ENCODE measurements at places on chromosomes 1 and 21.
A peak's percentile ranks its signal among the peaks of the same experiment; 100 is the strongest.

DNA sequence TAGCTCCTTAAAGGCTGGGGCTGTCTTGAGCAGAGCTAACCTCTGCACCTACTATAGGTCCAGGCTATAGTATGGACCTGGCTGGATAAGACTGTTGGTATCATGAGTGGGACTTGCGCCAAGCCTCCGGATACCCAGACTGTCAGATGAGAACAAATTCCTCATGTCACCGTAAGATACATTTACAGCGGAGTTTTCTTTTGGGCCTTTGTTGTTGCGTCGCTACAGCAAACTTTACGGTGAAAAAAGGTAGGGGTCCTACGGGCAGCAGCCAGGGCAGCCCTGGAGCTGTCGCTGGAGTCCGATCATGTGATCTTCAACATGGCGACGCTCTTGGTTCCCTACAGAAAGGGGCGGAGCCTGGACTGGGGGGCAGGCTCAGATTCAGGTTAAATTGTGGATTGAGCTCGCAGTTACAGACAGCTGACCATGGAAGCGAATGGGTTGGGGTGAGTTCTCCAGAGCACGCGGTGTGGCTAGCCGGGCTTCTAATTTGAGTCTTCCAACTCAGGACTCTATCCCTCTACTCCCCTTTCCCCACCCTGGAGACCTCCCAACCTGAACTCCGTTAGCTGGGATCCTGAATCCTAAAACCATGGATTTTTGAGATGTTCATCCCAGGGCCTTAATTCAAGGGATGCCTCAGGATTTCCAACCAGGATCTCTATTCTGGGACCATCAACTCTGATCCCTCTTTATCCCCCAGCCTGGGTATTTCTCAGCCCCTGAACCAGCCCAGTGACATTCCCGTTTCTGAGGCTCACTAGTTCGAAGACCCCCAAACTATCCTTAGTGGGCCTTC, at the start of gene UROD:
Gene UROD (plus strand): TSS at position 418 of the 802 bp plus-strand sequence. CDS start 12 bp downstream, at position 430.
- DNase-seq = peak; percentile 58

DNA sequence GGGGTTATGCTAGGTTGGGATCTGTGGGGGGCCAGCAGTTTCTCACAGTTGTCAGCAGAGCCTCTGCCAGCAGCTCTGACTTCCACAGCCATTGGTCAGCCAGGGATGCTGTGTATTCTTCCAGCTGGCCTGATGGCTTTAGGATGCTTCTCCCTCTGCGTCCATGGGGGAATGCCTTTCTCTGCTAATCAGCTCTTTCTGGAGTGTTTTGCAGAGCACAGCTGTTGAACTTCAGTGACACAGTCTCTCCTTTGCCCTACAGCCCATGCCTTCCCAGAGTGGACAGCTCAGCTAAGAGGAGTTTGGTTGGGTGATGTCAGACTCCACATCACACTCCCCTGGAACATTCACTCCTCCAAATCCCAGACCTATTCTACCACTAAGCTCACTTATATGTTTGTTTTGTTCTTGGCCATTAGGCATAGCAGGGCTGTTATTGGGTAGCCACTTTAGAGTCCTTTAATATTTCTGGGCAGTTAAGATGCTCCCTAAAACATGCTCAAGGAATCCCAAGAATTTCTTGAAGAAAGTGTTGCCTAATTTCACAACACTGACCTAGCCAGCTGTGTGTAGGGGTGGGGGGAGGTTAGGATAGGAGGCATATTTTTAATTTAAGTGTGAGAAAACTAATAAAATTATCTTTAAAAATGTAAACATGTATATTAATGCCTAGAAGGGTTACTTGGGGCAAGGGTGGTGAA, 75.3 kb upstream of the KIAA0040 start:
- DNase-seq = no peak

- no peak for DNase-seq
Measured at GRCh38 chr1:206657751-206658150, 22.4 kb downstream of the DYRK3 start.

GRCh38 chr1:197807216-197807615, 31.9 kb upstream of the DENND1B start:
- no peak for DNase-seq

DNA sequence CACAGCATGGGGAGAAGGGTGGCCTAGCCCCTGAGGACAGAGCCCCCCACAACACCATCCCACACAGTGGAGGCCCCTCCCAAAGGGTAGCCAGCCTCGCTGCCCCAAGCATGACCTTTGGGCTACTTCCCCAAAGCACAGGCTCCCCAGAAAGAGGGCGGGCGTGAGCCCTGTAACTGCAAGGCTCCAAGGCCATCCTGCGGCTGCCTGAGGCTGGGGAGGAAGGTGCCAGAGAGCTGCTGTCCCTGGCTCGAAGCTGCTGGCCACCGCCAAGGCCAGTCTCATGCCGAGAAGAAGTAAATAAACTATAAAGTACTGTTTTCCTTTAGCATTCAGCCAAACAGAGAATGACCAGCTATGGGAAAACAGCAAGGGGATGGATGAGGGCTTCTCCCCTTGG, 27.5 kb downstream of the UBASH3A start:
- DNase-seq = no peak

GRCh38 chr1:92749024-92749634, 35.8 kb downstream of the EVI5 start:
- DNase-seq = no peak

GRCh38 chr21:27448960-27449359, 482.1 kb upstream of the ADAMTS5 start:
- no peak for DNase-seq

DNA sequence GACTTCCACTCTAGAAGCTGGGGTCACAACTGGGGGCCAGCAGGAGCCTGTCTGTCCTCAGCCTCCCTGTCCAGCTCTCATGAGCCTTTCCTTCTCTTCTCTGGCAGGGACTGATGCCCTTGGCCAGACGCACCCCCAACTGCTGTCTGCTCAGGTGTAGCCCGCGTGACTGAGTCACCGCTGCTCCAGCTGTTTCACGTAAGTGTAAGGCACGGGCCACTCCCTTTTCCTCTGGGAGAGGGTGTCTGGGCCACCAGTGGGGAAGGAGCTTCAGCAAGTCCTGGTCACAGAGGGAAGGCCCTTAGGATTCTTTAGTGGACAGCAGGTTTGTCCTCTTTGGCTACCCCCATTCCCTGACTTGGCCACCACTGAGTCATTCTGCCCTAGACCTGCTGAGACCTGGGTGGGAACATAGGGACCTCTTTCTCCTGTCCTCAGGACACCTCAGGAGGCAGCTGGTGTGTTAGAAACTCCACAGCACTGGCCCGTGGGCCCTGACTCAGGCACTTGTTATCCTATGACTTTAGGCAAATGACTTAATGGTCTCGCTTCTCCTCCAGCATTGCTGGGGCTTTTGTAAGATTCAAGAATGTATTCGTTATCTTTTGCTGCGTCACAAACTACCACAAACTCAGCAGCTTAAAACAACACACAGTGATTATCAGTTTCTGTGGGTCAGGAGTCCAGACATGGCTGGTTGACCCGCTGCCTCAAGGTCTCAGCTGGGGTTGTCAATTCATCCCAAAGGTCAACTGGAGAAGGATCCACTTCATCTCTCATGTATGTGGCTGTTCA, 64.8 kb downstream of the FAM163A start:
- no peak for DNase-seq

DNA sequence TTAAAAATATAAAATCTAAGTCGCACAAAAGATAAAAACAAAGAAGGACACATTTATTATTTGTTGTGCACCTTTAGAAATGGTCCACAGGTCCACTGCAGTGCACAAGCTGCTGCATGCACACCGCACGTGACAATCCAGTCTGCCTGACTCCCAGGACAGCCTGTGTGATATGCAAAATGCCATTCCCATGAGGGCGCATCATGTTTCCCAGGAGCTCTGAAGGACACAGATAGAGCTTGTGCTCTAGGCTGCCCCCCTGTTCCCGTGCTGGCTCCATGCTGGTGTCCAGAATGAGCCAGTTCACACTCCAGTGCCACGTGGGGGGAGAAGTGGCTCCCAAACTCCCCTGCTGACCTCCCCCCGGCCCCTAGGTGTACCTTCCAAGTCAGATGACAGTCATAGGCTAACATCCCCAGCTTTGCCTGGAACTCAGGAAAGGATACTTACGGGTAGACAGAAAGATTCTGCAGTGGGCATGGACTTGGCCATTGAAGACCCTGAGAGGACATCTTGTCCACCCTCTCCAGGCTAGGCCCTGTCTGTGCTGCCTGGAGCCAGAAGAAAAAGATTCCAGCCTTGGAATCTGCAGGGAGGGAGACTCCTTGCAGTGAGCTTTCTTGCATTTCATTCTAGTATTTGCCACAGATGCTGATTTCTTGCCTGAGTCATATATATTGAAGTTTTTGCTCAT, 26.3 kb downstream of the RAB7B start:
- no peak for DNase-seq

DNA sequence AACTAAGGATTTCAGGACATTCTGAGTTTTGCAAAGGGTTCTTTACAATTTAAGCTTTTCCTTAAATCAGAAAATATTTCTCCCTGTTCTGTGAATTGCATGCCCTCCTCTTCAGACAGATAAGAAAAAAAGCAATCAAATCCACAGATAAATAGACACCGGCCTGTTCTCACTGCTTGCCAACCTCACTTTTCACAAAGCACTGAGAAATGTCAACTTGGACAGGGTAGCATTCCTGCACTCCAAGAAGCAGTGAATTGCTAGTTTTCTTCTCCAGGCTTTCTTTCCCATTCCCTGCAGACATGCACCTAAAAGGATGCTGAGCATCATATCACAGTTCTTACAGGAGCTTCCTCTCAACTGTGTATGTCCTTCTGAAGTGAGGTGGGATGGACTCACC, 226.0 kb downstream of the CHRM3 start:
- DNase-seq = no peak

- no peak for DNase-seq
Measured at GRCh38 chr1:62029704-62030103, 164.9 kb upstream of the L1TD1 start.

GRCh38 chr1:17826165-17826488, 71.0 kb downstream of the ACTL8 start:
- DNase-seq = no peak

GRCh38 chr1:234044079-234044478, 139.6 kb downstream of the SLC35F3 start:
- no peak for DNase-seq

DNA sequence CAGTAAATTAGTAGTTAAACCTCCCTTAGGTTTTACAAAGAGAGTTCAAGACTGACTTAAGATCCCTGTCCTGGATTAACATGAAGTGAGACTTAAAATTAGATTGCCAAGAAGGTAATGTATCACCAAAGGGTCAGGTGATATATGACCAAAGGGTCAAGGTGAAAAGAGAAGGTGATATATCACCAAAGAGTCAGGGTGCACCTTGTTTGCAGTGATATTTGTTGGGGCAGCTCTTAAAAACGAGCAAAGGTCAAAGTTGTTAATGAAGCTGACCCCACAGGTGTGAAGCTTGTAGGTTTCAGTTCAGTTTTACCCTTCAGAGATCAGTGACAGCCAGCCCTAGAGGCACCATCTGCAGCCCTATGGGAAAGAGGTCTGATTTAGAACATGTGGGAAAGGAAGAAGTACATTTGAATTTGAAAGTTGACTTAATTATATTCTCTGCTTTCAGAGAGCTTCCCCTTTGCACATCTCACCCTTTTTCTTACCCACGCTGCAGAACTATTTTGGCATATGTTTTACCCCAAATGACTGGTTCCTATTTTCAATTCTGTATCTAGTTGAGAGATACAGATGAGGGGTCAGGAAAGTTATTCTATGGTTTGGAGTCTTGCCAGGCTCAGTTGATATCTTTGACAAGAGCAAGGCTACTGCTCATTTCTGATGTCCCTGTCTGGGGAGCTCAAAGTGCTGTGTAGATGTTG, 170.8 kb downstream of the S1PR1 start:
- no peak for DNase-seq

GRCh38 chr1:211643324-211644212, 31.9 kb downstream of the NEK2 start:
- no peak for DNase-seq

GRCh38 chr1:156627313-156627880, 8.2 kb downstream of the HAPLN2 start:
- no peak for DNase-seq

GRCh38 chr1:207941665-207942064, 30.7 kb upstream of the CD34 start:
- DNase-seq = no peak

- DNase-seq = no peak
Measured at GRCh38 chr21:35338281-35338680, 289.2 kb upstream of the RUNX1 start.

DNA sequence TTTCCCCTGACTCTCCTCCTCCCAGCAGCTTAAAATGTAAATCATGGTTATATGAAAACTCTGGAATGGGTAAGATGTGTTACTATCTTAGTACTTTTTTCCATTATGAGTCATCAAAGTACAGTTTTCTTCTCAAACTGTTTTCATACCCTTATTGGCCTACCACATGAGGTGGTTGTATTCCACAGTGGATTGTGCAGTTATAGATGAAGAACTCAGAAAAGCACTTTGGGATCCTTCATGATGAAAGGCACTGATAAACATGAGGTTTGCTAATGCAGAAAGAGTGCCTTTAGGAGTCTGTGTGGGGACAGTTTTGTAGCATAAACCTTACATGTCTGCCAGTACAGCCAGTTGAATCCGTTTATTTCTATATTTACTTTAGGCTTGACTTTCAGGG, 32.0 kb upstream of the MYOCOS start:
- no peak for DNase-seq

GRCh38 chr1:201883786-201884185, 4.9 kb upstream of the SHISA4 start:
- no peak for DNase-seq

DNA sequence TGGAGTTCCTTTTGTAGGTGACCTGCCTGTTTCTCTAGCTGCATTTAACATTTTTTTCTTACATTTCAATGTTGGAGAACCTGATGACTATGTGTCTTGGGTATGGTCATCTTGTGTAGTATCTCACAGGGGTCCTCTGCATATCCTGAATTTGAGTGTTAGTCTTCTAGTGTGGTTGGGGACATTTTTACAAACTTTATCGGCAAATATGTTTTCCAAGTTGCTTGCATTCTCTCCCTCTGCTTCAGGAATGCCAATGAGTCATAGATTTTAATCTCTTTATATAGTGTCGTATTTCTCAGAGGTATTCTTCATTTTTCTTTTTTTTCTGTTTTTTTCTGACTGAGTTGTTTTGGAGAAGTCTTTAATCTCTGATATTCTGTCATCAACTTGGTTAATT, 684.0 kb downstream of the NCAM2 start:
- DNase-seq = no peak

DNA sequence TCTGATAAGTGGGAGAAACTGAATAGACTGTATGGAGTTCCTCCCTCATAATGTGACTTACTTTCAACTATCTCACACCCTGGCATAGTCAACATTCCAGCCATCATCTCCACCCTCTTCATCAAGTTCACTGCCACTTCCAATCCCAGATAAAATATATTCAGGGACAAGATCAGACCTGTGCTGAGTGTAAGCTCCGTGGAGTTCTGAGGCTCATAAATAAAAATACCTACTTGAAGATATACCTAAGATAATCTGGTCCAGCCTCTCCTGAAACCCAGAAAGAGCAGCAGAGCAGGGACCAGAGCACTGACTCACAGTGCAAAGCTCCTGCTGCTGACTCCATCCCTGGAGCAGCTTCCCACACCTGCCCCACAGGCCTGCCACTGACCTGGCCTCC, 1.7 kb upstream of the LCE7A start:
- DNase-seq = no peak

DNA sequence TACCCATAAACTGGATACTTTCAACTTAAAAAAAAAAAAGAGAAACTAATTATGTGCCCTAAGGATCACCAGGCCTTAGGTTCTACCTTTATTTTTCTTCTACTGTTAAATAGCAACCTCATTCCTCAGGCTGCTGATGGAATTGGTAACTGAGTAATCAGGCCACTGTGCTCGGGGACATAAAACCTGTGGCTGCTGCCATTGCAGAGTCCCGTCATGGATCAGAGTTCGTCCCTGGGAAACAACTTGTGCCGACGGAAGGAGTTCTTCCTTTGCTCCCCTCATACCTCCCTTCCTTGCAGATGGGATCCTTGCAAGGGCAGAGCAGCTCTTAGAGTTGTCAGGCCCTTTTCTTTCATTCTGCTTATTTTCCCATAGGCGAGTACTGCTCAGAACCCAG, 123.6 kb downstream of the PBX1 start:
- DNase-seq = no peak
